Ascending aorta (tissue), 2 donors: ENCODE measurements at places on chromosomes 5 and 9. TPM values are rescaled to one million over a fixed set of nuclear protein-coding genes. Genes with fewer than 3 reads are reported as not detected.

The GFI1B gene
- not detected for total RNA-seq

The ABO gene
- total RNA-seq, result 4.8 TPM

The PCDHGA2 gene
- 4.9 TPM for total RNA-seq

The LHX6 gene
- 141 TPM for total RNA-seq

The RNF38 gene
- 16.1 TPM for total RNA-seq

The IL5 gene
- not detected for total RNA-seq

The FOXD4L5 gene
- not detected for total RNA-seq

DNA sequence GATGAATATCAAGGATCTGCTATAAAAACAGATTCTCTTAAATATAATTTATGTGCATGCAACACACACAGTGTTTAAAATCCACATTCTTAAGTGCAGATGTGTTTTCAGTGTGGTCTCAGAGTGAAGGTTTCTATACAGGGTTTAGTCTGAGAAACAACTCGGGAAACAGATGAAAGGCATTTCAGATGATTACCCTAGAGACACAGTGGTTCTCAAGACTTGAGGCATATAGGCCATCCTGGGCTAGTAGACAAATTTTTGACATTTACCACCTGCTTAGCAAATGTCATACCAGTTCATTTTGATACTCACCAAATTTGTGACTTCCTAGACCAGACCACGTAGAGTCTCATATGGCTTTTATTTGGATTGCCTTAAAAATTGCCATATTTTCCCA is 216.5 kb downstream of the ARL15 start:
- no peak for DNase-seq

- DNase-seq, result no peak
Measured at GRCh38 chr5:142056816-142057696, 44.2 kb upstream of the GNPDA1 start.

DNA sequence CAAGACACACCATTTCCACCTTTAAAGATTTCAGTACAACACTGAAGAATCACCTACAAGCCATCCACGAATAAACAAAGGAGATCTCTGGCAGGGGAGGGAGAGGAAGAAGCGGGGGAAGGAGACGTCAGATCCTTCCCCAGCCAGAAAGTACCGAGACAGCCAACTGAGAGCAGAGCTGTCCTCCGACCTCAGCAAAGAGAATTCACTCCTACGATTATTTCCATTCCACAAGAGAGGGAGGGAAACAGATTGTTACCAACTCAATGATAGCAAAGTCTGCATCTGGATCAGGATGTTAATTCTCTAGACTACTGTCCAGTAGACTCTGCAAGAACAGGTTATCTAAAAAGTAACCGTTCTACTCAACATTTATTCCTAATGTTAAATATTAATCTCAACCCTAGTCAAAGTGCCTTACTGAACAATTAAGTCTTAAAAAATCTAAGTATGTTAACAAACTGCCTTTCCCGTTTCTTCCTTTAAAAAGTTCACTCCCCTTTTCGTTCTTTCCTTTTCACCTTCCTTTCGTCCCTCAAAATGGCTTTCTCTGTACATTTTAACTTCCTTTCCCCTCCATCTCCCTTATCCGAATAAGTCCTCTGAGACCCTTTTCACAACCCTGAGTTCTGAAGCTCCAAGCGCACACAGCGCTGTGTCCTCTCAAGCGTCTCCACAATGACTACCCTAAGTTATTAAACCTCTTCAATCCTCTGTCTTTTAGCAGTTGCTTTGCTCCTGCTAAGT is 1.4 kb downstream of the CHD1 start:
- DNase-seq, result peak; percentile 70

DNA sequence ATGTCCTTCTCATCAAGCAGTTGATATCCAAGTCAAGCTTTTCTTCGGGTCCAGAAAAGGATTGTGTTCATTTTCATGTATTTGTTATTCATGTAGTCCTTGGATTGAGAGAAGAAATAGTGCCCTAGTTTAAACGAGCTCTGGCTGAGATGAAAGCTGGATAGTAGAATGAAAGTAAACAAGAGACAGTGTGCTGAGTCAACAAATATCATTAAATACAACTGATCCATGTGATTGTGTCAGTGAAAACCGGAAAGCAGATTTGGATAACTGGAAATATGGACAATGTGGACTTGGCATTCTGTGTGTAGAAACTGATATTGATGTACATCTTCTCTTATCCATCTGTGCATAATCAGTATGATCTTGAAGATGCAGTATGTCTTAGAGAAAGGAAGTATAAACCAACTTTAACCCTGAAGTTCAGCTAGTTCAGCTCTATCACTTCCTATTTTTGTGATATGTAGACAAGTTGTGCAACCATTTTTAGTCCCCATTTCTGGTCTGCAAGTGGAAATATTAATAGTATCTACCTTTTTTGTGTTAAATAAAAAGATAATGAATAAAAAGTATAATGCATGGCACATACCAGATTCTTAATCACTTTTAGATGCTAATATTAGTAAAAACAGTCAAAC is 4.4 kb downstream of the MUSK start:
- DNase-seq, result no peak

DNA sequence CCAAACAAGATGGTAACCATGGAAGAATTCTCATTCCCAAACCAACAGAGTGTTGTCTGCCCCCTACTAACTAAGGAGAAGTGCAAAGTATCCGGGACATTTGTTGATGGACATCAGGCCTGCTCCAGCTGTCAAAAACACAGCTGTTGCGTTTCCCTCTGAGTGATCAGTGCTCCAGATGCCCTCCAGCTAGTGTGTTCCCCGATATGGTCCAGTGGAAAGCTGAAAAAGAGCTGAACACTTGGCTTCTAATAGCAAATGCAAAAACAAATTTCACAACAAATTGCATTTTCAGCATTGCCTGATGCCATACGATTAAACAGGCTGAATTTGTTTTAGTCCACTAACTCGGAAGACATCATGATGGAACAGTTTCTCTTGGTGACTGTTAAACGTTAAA is 1398.7 kb downstream of the PTPRD start:
- no peak for DNase-seq

- DNase-seq, result no peak
Measured at GRCh38 chr5:15334551-15335266, 165.3 kb upstream of the FBXL7 start.

- no peak for DNase-seq
Measured at GRCh38 chr5:16639206-16639605, 22.4 kb upstream of the RETREG1 start.

DNA sequence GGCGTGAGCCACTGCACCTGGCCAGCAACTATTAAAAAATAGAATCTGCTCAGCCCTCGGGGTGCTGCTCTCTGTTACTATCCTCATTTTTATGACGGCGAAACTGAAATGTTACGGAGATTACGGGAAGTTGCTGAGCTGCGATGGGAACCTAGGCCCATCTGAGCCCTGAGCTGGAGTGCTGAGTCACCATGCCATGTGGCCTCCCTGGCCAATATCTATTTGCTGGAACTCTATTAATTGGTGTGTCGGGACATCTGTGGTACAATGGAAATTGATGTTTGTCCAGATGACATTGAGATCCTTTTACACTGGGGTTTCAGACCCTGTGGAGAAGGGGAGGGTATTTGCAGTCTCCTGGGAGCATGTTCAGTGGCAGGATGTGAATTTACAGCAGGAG is 8.1 kb downstream of the PRDM12 start:
- DNase-seq, result no peak

DNA sequence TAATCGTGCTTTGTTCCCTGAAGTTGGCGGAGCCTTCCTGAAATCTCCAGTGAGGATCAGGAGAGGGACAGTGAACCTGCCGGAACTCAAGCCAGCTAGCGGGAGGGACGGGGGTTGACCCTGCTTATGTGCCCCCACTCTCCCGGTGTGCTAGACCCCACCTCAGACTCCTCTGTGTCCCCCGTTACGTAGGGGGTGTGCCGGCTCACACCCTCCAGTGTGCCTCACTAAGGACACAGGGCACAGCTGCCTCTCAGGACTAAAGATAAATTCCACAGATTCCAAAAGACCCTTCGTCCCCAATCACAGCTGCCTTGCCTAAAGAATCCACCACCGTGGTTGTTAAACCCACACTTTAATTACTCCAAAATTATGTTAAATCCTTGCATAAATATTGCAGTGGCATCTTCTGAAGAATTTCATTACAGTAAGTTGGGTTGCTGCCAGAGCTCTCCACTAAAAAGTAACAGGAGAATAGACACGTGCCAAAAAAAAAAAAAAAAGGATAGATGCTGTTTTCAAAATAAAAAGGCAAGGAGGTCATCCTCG is 73.7 kb downstream of the GTF3C4 start:
- DNase-seq, result no peak

DNA sequence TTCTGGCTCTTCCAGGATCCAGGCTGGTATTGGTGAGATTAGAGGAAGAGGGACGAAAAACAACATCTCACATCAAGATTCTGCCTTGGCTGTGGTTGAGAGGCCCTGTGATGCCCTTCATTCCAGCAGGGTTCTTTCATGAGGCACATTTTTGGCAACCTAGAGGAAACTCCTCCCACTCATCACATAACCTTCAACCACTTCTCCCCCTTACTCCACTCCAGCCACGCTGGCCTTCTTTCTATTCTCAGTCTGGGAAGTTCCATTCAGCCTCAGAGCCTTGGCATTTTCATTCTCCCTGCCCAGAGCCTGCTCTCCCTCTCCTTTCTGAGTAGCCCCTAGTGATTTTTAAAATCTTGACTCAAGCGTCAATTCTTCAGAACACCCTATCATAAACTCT is 337.5 kb downstream of the ZSWIM6 start:
- DNase-seq, result no peak

DNA sequence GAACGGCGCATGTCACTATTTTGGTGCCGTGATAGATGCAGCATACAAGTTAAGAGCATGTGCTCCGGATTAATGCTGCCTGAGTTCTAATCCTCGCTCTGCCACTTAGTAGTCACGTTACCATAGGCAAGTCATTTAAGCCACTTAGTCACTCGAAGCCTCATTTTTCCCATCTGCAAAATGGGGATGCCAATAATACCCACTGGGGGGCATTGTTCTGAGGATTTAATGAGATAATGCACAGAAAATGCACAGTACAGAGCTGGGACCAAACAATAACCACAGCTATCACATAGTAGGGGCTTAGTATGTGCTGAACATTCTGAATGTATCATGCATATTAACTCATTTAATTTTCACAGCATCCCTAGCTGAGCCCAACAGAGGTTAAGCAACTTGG is 9.1 kb downstream of the NIPAL4 start:
- no peak for DNase-seq

DNA sequence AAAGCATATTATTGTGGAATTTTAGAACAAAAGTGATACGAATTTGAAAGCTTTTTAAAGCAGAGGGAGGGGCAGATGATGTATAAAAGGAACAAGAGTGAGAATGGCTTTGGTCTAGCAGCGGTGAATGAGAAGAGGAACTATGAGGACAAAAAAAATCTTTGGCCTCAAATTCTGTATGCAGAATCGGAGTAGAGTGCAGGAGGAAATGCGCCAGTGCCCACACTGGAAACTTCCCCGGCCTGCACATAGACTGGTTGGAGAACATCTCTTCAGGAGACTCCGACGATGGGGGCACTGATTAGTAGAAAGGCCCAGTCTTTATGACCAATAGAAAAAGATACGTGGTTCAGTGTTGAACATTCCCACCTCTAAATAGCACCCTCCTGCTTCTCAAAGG is 51.3 kb downstream of the SLC46A2 start:
- no peak for DNase-seq

- DNase-seq, result no peak
Measured at GRCh38 chr5:166358127-166358830, 1933.2 kb upstream of the WWC1 start.

- DNase-seq, result no peak
Measured at GRCh38 chr5:14173377-14174229, 30.5 kb downstream of the TRIO start.

GRCh38 chr5:35813521-35813920 is 43.2 kb upstream of the IL7R start:
- DNase-seq, result no peak

DNA sequence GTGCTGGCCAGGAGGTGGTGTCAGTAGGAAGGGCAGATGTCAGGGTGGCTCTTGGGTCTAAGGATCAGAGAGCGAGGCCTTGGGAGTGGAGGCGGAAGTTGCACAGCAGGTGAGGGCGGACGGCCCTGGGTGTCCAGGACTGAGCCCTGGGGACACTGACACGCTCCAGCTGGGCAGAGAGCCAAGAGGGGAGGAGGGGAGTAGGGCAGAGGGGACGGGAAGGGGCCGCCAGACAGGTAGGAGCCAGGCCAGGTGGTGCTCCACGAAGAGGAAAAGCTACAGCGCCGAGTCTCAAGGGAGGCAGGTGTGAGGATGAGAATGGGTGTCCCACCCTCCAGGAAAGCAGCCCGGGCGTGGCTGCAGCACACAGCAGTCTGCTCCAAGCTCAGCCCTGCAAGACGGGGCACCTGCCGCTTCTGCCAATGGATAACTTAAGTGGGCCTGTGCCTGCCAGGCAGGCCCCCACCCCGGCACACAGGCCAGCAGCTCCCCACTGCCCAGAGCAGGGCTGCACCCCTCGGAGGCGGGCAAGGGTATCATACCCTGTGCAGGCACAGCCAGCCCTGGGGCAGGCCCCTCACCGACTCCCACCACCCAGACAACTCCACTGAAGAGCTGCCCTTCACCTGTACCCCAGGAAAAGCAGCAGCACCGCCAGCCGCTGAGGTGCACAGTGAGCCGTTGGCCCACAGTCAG is 4.9 kb downstream of the TPRN start:
- DNase-seq, result no peak

GRCh38 chr5:65102976-65103711 is 334.4 kb downstream of the CWC27 start:
- DNase-seq, result no peak

DNA sequence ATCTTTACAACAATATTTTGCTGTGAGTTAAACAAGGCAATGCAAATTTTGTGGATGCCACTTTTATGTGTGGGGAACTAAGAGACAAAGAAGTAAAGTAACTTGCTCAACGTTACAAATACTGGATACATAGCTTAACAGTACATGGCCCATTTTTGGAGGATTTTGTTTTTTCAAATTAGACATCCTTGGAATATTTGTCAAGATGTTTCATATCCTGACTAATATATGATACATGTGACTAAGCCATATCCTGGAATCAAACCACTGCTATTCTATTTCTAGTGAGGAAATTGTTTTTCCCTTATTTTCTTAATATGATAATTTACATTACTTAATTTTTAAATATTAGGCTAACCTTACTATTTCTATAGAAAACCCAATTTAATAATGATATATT is 529.8 kb downstream of the DMRTA1 start:
- no peak for DNase-seq

GRCh38 chr5:96725257-96725656 is 63.1 kb downstream of the CAST start:
- DNase-seq, result no peak

DNA sequence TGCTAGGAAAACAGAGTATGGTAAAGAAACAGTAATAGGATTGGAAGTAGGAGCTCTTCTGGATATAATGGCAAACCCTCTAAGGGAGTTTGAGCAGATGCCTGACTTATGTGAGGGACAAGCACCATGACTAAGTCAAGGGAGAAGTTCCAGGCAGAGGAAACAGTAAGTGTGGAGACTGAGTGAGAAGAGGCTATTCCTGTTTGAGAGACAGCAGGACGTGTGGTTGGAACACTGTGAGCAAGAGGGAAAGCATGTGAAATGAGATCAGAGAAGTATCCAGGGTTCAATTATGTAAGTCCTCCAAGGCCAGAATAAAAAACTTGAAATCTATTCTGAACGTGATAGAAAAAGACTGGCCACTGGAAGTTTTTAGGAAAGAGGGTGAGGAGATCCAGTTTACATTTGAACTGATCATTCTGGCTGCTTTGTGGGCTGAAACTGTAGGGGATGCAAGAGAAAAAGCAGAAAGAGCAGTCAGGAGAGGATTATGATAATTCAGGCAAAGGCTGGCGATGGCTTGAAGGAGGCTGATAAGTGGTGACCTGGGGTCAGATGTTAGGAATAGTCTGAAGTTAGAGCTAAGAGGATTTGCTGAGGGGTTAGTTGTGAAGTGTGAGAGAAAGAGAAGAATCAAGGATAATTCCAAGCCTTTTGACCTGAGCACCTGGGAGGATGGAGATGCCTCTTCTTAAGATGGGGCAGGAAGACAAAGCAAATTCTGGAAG is 19.2 kb downstream of the DMAC1 start:
- DNase-seq, result no peak
